Stimulated activated CD8-positive, alpha-beta memory T cell treated with anti-CD3 and anti-CD28 coated beads, Interleukin-15, amount 100 ng/mL, for 48 hours (primary cell): ENCODE measurements at places on chromosomes 2 and 18.

- DNase-seq = no peak
These were observed 4.6 kb downstream of the HJURP start for GRCh38 chr2:233849607-233850271.

- no peak for DNase-seq
These were observed 184.1 kb upstream of the KYNU start for GRCh38 chr2:142693171-142693950.

DNA sequence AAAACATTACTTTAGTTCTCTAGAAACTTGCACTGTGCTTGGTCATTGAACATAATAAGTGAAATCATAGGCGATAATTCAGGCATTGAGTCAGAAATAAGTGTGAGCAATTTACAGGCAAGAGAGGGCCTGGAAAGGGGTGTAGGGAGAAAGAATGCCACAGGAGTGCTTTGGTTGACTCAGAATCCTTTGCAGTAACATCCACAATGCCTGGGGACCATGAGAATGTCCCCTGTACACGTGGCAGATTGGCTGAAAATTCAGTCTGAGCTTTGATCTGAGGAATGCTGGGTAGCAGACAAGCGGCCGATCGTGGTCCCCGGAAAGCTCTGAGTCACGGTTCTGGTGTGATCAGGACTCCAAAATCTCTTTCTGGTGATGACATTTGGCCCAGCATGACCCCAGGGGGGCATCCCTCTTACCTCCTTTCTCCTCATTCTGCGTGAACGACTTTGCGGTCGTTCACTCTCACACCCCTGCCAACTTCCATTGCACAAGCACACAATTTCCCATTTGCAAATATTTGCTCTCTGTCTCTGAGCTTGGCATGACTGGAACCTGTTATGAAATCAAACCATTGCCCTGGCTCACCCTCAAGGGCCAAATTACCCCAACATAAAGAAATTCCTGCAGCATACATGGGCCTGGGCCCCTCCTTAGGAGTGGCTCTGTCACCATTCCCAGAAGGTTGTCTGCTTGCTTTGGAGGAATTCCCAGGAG is 305.0 kb upstream of the EPAS1 start:
- no peak for DNase-seq

DNA sequence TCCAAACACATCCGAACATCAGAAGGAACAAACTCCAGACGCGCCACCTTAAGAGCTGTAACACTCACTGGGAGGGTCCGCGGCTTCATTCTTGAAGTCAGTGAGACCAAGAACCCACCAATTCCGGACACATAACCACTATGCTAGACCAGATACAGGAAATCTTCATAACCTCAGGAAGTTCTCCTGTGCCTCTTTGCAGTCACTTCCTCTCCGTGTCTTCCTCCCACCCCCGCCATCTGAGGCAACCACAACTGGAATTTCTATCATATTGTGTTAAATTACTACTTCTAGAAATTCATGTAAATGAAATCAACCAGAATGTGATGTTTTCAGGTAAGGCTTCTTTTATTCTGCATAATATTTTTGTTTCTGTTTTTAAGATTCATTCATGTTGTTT is 631.0 kb upstream of the NXPH2 start:
- DNase-seq = no peak

GRCh38 chr2:196217116-196217515 is 45.7 kb upstream of the STK17B start:
- no peak for DNase-seq
